Type B pancreatic cell (in vitro differentiated cells): ENCODE measurements at places on chromosomes 4 and X.

DNA sequence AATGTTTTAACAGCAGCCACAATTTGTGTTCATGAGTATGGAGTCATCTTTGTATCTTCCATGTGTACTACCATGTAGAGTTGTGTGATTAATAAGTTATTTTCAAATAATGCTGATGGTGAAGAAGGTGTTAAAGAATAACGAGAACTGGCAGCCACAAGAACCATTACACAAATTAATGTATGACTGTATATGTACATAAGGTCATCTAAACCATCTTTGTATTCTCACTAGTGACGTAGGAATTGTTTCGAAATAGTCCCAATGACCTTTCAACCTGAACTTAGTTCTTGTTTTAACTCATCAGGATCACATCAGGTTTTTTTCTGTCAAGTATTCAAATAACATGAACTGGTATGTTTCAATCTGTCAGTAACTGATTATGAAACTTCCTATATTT lies 48.3 kb upstream of the NOCT start:
- DNase-seq, result no peak

DNA sequence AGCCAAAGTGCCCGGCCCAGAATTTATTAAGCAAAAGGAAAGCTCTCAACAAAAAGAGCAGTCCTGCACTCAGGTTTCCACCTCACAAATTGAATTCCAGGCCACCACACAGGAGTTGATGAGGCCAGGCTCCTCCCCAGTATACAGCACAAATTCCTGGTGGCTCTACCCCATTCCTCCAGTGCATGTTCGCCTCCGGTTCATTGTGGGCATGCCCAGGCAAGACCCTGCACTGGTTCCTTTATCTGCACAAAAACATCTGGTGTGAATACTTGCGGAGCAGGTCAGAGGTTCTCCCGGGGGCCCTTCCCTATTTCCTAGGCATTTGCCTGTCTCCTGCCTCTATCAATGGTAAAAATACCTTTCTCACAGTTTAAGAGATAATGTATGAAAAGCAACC lies 195.2 kb upstream of the ANXA10 start:
- no peak for DNase-seq

DNA sequence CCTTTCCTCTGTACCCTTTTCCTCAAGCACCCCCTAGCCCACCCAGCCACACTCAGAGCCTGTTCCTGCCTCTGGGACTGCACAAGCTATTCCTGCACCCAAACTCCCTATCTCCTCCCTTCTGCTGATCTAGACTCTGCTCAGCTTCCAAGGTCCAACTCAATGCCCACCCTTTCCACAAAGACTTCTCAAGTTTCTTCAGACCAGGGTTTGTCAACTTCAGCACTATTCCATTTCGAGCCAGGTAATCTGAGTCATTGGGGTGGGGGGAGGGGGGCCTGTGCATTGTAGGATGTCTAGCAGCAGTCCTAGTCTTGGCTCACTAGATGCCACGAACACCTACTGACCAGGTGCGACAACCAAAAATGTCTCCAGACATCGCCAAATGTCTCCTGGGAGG lies 37.3 kb downstream of the PHKA2 start:
- no peak for DNase-seq

- DNase-seq, result no peak
Measured at GRCh38 chr4:101886826-101887225, 96.3 kb downstream of the BANK1 start.

DNA sequence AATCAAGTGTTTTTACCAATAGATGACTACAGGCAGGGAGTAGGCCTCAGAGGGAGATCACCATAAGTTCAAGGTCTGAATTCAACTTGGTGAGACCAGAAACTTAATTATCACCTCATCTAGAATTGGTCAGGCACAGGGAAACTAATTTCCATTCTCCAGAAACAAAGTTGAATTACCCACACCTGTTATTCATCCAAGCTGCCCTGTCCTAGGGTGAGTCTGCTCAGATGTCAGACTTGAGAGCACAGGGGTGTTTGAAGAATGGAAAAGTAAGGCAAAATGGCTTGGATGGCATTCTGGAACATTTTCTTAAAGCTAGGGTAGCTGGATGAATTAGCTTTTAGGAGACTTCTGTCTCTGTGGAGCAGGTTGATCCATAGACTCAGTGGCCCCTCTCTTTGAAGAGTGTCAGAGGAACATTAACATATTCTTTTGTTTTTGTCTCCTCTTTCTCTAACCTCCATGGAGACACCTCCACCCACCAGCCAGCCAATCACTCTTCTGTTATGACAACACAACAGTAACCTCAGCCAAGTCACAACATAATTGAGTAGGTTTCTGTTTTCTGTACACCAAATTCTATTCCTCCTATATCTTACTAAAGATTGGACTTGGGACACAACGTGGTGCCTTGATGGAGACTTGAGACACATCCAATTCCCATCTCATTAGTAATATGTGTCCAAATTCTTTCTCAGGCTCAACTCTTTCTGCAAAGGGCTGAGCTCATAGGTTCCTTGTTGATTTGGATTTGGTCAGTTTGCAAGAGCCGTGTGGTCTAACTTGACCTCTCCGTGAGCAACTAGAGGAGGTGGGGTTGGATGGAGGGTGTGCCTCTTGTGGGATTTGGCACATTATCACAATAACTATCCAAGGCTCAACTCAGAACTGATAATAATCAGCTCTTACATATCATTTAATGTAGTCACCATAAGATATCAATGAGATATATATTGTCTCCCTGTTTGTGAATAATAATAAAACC lies 45.1 kb downstream of the VSIG4 start:
- DNase-seq, result no peak

DNA sequence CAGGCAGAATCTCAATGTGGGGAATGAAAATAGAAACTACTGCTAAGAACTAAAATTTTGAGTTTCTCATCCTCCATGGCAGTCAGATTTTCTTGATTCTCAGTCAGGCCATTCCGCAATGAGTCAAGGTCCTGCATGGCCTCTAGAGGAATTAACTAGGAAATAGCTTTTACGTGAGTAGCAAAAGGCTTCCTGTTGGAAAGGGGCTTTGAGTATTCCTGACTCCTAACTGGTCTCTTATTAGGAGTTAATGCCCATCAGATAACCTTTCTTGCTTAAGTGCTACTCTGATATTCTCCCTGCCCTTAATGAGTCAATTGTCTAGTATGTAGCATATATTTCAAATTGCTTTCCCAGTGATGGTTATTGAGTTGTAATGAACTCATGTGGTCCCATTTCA lies 65.7 kb upstream of the ARHGAP24 start:
- DNase-seq, result no peak

GRCh38 chrX:111411983-111412382 lies at the start of gene DCX:
TSS of gene DCX (minus strand) at chrX:111412192. CDS start at chrX:111410398, 1,794 bp downstream.
- DNase-seq, result no peak

- no peak for DNase-seq
Measured at GRCh38 chrX:13688384-13688957, 457 bp upstream of the RAB9A start.

DNA sequence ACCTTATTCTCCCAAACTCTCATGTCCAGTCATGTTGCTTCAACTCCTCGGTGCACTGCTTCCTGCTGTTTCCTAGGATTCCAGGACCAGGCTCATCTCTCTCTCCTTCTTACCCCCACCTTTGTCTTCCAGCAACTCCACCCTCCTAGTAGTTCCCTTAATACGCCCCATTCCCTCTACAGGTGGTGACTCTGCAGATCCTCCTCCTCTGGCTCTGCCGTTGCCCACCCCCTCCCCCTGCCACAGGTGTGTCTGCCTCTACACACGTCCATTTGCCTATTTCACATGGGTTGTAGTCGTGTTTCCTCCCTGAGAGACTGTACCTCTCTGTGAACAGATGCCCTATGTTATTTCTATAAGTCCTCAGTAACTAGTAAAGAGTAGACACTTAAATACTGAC lies 32.4 kb downstream of the CDS1 start:
- DNase-seq, result no peak

GRCh38 chrX:120459309-120459708 lies 9.8 kb downstream of the LAMP2 start:
- no peak for DNase-seq

DNA sequence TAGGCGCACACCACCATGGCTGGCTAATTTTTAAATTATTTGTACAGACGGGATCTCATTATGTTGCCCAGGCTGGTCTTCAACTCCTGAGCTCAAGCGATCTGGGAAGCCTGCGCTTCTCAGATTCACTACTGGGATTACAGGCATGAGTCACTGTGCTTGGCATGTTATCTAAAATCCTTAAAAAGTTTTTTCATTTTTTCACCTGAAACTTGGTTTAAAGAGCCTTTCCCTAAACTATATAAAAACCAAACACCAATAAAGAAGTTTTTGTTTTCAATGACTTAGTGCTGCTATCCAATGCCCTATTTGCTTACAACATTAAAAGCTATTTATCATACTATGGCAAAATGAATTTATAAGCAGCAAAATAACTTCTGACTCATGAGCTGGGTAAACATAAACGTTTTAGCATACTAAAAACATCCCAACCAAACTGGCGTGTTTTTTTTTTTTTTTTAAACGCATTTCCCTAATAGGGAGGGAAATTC lies 127.8 kb downstream of the UBE2K start:
- DNase-seq, result no peak

DNA sequence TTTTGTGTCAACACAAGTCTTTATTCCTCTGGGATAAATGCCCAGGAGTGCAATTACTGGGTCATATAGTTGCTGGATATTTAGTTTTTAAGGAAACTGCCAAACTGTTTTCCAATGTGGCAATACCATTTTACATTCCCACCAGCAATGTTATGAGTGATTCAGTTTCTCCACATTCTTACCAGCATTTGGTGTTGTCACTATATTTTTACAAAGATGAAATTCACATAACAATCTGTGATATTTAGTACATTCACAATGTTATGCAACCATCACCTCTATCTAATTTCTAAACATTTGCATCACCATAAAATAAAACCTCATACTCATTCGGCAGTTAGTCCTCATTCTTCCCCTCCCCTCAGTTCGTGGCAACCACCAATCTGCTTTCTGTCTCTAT lies 75.0 kb downstream of the MAMLD1 start:
- no peak for DNase-seq

- DNase-seq, result no peak
Measured at GRCh38 chrX:71366674-71367256, 608 bp downstream of the TAF1 start.

GRCh38 chr4:89404530-89404929 lies 96.9 kb upstream of the GPRIN3 start:
- no peak for DNase-seq

- DNase-seq, result no peak
Measured at GRCh38 chr4:186607490-186607889, 52.1 kb upstream of the MTNR1A start.

DNA sequence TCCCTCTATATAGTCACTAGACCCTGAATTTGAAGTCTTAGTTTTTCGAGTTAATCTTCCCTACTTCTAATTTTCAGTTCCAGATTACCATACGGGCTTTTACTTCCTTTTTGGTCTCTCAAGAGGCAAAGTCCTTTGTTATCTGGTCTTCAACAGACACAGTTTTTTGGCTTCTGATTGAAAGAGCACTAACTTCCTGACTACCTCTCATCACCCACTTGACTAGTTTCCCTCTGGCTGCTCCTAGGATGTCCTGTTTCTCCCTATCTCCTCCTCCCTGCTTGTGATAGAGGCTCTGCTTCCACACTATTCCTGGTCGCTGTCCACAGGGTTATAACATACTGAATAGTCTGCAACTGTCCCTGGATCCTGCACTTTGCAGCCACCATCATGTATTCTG lies 16.7 kb upstream of the WDR44 start:
- DNase-seq, result no peak

DNA sequence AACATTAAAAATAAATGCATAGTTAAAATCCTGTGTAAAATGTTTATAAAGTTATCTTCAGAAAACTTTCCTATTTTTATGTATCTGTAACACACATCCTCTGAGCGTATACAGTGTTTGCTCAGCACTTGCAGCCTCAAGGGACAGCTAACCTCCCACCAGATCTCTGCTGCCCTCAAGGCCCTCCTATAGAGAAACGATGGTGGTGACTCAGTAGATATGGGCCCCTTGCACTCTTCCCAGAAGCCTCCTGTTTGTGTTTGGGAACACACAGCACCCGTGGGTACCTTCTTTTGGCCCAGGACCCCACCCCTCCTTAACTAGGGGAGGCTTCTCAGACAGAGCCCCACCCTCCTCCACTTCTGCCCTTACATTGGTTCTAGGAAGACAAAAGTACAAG lies 26.7 kb downstream of the PJA1 start:
- no peak for DNase-seq

DNA sequence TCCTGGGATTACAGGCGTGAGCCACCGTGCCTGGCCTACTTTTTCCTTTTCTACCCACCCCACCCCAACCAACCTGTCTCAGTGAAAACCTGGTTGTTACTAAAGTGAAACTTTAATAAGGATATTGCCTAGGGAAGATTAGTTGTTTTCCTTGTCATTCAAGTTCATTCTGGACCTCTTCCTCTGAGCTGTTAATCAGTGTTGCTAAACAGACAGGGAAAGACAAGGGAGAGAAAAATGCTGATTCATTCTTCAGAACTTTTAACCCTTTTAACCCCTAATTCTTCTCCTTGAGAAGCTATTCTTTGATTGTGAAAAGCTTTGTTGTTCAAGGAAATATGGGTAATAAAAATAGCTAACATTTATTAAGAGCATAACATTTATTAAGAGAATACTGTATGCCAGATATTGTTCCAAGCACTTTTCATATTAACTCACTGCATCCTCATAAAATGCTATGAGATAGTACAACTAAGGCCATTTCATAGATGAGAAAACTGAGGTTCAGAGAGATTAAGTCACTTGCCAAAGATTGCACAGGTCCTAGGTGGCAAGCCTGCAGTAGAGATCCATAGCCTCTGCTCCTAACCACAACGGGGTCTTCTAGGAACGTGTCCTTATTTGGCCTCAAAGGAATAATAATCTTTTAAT lies 34.8 kb downstream of the OSTC start:
- DNase-seq, result no peak

- no peak for DNase-seq
Measured at GRCh38 chrX:96833333-96833732, 50.4 kb upstream of the RPA4 start.

- DNase-seq, result no peak
Measured at GRCh38 chr4:68995292-68995691, 43.7 kb upstream of the UGT2A3 start.

- no peak for DNase-seq
Measured at GRCh38 chrX:123871309-123871708, 11.5 kb downstream of the XIAP start.
